ENCODE measurements at places on chromosomes 3 and 15.

DNA sequence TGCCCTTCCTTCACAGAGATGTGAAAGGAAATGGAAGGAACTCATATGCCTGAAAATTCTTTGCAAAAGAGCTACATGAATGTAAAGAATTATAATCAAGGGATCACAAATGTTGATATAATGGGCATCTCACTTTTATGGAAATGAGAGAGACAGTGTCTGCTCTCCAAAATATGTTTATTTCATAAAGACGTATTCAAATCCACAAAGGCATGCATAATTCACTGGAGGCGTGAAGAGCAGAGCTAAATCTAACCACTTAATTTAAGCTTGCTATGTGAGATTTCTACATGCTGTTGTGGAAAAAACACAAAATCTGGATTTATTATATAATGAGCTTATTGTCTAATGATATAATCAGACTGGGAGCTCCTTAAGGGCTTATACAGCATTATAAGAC lies 469.1 kb downstream of the RAP2B start:
- DNase-seq = no peak

DNA sequence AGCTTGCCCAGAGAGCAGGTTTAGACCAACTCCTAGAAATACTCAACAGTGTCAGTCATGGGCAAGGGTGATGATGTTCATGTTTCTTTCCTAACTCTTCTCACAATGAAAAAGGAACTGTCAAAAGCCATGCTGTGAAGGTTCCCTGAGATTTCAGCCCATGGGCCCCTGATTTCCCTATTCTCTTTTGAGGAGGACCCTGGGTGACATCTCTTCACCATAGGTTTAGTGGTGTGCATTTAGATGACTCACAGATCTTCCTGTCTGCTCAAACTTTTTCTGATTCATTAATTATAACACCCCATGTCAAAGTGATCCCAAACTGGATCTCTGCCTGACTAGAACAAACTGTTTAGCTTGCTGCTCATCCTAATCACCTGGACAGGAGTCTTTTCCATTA lies 108.0 kb downstream of the BBX start:
- DNase-seq = no peak

GRCh38 chr3:184099806-184100686 lies 3.2 kb downstream of the HTR3E start:
- no peak for DNase-seq

DNA sequence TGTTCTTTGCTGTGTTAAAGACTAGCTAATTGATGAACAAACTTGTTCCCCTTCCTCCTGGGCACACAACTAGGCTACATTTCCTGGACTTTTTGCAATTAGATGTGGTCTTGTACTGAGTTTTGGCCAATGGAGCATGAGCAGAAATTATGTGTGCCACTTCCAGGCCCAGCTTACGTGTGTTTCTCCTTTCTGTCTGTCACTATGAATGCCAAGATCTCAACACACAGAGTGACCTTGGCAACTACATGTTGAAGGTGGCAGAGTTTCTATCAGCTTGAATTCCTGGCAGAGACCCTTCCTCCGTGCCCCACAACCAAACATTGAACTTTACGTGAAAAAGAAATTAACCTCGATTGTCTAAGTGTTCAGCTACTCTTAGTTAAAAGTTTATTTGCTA lies 81.7 kb upstream of the PIAS1 start:
- no peak for DNase-seq

GRCh38 chr3:194960446-194961032 lies 274.9 kb downstream of the FAM43A start:
- no peak for DNase-seq

DNA sequence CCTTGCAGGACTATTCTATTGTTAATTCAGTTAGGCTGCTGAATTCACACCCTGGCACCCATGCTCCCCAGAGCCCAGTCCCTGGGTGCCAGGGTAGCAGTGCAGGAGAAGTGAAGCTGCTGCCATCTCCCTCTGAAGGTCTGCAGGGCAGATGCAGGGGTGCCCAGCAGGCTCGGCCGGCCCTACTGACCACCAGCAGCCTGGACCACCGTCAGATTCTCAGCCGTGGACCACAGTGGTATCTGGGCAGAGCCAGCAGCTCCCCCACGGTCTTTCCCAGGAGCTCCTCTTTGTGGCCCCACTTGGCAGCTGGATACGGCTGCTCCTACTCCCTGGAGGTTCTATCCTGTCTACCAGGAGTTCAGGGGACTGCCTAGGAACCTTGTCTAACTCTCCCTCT lies 46.8 kb downstream of the ALDH1L1 start:
- DNase-seq = no peak

- no peak for DNase-seq
Observed at GRCh38 chr3:191342411-191342810, 12.1 kb upstream of the UTS2B start.

GRCh38 chr3:119597548-119598288 lies at the start of gene PLA1A:
Gene PLA1A, plus strand, starts transcription at chr3:119597885. Its CDS starts 29 bp downstream, at chr3:119597914.
- DNase-seq = no peak

DNA sequence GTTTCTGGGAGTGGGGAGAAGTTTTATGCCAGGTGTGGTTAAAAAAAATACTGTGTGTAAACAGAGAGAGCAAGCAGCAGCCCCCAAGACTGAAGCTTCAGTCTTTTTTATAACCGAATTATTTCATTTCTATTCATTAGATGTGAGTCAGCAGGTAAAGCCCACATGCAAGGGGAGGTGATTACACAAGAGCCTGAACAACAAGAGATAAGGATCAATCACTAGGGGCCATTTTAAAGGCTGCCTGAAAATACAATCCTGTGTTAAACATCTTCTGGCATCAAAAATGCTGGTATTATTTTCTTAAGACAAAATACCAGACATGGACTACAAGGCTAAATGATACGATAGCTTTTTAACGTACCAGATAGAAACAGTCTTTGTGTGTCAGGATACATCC lies 217.3 kb downstream of the SUCLG2 start:
- DNase-seq = no peak

DNA sequence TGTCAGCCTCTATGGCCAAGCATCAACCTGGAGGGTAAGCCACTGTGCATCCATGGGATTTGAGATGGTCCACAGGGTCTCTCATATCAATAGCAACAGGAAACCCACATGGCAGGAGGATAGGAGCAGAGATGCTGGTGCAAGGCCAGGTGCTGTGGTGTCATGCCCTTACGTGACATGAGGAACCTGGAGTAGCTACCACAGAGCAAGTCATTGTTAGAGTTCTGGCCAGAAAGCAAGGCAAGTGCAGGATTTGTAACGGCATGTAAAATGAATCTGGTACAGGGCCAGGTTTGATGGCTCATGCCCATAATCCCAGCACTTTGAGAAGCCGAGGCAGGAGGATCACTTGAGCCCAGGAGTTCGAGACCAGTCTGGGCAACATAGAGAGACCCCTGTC lies 14.8 kb upstream of the ZNF774 start:
- DNase-seq = no peak

DNA sequence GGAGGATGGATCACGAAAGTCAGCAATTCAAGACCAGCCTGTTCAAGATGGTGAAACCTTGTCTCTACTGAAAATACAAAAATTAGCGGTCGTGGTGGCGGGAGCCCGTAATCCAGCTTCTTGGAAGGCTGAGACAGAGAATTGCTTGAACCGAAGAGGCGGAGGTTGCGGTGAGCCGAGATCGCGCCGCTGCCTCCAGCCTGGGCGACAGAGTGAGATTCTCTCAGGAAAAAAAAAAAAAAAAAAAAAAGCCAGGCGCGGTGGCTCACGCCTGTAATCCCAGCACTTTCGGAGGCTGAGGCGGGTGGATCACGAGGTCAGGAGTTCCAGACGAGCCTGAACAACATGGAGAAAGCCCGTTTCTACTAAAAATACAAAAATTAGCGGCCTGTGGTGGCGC lies 5.0 kb downstream of the EAF2 start:
- DNase-seq = no peak

- DNase-seq = peak; percentile 27
Observed at GRCh38 chr3:165185707-165186327, 10.4 kb downstream of the SLITRK3 start.

DNA sequence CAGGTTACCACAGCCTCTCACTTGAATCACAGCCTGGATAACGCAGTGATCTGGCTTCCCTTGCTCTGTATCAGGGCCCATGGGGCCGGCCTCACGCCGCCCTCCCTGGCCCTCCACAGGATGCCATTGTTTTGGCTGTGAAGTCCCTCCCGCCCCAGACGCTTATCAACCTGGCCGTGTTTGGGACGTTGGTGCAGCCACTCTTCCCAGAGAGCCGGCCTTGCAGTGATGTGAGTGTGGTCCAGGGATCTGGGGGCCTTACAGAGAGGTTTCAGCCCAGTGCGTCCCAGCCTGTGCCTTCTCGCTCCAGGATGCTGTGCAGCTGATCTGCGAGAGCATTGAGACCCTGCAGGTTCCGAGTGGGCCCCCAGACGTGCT lies 6.6 kb downstream of the VWA5B2 start:
- DNase-seq = no peak

DNA sequence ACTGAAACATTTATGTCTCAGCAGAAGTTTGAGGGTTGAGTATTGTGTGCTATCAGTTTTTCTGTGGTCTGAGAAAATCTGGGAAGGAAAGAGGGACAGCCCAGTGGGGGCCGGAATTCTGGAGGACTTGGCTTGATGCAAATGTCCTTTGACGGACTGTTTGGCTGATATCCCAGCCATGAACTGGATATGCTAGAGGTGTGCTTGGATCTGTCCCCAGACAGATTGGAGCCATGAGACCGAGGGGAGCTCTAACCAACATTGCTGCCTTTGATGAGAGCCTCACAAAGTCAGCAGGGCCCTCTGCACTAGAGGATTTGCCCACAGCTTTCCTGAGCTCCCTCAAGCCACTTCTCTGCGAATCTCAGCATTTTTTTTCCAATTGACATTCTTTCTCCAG lies 405.6 kb downstream of the NTRK3 start:
- no peak for DNase-seq

GRCh38 chr15:91192690-91193377 lies 92.8 kb downstream of the SV2B start:
- no peak for DNase-seq

DNA sequence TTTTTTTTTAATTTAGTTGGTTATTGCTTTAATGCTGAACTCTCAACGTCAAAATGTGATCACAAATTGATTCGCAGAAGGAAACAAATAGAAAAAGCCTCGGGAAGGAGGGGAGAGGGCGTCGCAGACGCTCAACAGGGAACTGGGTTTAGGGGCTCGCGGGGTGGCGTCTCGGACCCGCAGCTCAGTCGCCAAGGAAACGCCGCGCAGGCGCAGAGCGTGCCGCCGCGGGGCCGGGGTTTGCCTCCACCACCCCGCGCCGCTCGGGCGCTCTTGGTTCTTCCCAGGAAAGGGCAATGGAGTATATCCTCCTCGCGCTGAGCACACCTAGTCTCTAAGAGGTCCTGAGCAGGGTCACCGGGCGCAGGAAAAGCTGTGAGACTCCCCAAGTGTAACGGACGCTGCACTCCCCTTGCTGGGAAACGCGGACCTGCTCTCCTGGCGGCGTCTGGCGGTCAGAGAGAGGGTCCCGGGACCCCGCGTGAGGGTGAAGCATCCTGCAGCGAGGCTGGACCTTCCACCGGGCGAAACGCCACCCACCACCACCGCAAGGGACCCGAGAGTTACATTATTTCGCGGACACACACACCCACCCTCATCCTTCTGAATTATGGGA lies 753 bp downstream of the PLCH1 start:
- peak; percentile 38 for DNase-seq

DNA sequence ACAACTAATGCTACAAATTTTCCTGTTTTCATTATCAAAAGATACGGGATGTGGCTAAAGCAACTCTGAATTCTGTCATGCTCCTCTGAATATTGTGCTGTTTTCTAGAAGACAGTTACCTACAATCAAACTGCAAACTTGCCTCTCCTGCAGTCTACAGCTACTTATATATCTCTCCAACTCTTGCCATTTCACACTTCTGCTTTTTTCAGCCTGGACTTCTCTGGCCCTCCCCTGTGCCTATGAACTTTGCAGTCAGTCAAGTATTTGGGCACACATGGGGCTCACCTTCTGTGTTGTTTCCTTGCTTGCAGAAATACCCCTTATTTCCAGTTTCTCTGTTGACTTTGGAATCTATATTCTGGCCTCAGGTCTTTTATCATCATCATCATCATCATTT lies 575.6 kb downstream of the GRM7 start:
- no peak for DNase-seq

- DNase-seq = no peak
Observed at GRCh38 chr15:62456011-62456920, 291.2 kb upstream of the C2CD4B start.

DNA sequence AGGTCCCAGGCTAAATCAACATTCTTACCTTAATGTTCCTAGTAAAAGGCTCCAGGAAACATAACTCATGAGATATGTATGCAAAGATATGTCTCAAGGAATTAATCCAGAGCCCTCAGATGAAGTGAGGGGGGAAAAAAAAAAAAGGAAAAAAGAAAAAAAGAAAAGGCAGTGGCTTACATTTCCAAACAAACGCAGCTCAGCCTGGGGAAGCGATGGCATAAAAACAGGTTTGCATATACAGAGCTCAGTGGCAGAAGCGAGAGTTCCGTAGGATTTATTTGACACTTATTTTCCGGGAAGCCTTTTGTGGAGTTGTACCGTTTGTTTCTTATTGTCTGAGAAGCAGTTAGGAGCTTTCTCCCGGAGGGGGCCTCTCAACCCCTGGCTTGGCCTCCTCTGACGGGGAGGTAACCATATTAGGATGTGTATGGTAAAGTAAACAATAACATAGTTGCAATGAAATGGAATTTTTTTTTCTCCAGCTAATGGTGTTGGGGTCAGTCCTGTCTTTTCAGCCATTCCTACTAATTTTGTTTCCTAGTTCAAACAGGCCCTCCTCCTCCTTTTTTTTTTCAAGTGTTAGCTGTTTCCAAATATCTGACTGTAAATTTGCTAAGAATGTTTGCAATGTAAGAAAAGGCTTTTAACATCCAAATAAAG lies 338.6 kb downstream of the FOXP1 start:
- no peak for DNase-seq

DNA sequence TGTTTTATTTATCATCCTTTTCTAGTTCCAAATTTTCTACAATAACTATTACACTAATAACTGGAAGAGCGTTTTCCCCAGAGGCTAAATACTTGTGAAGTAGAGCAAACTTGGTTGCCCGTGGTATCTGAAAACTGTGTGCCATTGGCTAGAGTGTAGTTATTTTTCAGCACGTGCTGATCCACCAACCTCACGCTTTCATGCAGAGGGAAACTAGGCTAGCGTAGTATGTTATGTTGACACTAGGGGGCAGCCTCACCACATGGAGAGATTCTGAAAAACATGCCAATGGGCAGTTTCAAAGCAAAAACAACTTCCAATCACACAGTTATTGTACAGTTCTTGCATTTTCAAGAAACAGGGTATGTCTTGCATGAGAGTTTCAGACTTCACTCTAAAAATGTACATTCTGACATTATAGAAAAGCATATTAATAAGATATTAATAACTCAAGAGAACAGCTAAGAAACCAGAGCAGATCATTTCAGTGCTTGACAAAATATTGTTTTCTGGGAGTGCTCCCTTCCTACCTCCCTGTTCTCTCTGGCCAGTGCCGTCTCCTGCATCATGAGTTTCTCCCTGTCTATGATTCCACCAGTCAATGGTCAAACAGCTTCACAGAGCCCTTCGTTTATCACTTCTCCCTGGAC lies 39.7 kb downstream of the SPATA12 start:
- DNase-seq = peak; percentile 14
